ENCODE measurements at places on chromosomes 6 and 20.

DNA sequence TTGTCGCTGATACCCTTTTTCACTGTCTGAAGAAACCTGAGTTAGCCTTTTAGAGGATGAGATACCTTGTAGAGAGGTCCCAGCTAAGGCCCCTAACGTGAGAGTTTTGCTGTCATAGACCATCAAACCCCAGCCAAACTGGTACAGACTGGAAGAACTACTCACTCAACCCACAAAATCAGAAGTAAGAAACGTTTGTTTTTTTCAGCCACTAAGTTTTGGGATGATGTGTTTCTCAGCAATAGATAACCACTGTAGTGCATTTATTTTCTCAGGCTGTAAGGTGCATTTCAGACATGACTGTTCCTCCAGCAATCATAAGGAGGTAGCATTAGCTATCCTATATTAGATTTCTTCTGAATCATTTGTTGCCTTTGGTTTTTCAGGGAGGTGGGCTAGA is 407.3 kb upstream of the FLRT3 start:
- DNase-seq = no peak

- DNase-seq = no peak
Measured at GRCh38 chr6:154937306-154938220, 57.6 kb upstream of the TIAM2 start.

GRCh38 chr6:119020597-119021561 is 57.6 kb downstream of the FAM184A start:
- DNase-seq = no peak

DNA sequence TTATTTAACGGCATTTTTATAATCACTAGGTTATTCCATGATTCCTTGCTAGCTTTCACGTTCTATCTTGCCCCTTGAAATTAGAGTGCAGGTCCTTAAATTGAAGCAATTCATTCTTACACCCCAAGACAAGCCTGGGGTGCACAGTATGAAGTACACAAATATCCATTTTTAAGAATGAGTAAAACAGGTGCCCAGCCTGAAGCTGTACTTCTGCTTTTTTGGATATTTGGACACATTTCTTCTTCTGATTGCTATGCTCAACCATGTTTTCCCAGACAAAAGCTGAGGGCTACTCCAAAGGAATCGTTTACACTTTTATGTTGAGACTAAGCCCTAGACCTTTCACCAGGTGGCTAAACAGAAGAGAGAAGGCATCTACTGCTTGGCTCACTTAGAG is 7.9 kb upstream of the TAGAP start:
- DNase-seq = no peak

DNA sequence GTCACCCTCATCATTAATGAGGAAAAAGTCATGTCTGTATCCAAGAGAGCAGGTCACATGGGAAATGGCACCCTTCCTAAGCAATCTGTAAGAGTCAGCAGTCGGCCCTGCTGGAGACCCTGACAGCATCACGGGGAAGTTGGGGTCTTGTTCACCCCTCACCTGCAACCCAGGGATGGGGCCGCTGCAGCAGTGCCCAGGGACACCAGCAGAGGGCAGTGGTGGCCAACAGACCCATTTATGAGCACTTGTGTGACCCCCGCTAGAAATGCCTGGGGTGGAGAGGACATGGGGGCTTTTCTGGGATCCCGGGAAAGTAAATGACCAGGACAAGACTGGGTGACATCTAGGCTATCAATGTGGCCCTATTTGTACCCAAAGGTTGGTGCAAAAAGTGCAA is 35.9 kb downstream of the ANKRD60 start:
- DNase-seq = no peak

GRCh38 chr6:166465003-166465399 is 82.3 kb upstream of the MPC1 start:
- DNase-seq = no peak

GRCh38 chr20:46798430-46798829 is 89.0 kb downstream of the SLC2A10 start:
- no peak for DNase-seq

- DNase-seq = no peak
Measured at GRCh38 chr20:45909817-45910669, 1.9 kb downstream of the PLTP start.

GRCh38 chr6:104955927-104956730 is 778 bp upstream of the LIN28B start:
- DNase-seq = peak; percentile 25

DNA sequence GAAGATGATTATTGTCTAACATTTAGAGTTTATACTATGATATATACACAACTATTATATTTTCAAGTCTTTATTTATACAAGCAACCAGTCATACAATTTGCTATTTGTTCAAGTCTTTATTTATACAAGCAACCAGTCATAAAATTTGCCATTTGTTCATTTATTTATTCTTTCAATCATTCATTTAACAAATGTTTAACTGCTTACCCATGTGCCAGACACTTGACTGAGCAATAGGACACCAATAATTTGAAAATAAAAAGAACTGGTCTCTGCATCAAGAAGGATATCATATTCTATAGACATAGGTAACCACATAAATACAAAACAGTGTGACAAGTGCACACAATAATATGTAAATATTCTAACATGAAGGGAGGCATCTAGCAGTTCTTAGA is 20.3 kb downstream of the GRIK2 start:
- DNase-seq = no peak

GRCh38 chr6:157172231-157172701 is 151.1 kb downstream of the TMEM242 start:
- no peak for DNase-seq

DNA sequence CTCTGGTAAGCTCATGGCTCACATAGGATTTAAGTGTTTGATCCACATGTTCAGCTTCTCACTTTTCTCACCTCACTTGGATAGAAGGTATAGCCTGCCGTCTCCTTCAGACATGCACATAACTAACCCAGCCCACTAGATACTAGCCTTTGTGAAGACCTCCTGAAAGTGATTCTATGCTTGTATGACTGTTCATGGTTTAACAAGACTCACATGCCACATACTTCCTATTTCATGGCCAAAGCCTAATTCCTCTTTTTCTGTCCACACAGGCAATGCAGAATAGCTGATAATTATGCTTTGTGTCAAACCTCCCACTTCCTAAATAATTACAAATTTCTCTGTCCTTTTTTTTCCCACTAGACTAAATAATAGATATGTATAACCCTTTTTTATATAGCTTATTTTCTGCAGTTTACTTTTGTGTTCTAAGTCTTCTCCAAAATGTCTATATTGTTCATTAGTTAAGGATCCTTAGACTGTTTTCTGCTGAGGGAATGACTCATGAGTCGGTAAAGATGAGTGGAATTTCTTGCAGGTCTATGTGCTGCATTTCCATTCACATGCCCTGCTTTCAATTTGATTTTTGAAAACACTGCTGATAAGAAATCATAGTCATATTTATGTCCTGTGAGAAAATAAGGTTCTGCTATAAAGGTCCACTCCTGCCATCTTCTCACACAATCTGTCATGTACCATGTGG is 43.0 kb downstream of the HDDC2 start:
- no peak for DNase-seq

DNA sequence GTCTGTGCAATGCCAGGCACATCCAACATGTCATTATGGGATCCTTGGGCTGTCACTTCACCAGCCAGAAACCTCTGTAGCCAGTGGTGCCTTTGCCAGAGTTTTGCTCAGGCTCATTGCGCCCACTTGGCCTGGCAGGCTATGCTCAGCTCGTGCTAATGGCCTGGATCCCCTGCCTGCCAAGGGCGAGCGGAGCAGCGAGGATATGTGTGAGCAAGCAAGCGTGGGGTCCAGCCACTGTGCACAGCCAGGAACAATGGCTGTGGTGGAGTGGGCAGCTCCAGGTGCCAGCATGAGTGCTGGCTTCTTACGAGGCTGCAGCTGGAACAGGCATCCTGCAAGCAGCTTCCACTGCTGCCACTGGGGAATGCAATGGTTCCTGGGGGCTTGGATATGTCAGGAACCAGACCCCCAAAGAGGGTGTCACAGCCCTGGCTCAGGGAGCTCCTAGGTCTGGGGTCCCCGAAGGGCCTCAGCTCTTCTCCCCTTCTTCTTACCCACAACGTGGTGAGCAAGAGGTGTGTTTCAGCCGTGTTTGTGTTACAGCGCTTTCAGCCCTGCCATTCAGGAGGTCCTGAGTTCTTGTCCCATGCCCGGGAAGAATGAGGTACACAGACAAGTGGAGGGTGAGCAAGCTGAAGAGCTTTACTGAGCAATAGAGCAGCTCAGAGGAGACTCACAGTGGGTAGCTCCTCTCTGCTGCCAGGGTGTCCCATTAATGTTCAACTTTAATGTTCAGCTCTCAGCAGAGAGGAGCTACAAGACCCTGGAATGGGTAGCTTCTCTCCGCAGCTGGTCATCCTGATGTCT is 22.3 kb upstream of the TOP1 start:
- DNase-seq = no peak

GRCh38 chr6:5636210-5637030 is 370.3 kb downstream of the NRN1 start:
- DNase-seq = no peak

DNA sequence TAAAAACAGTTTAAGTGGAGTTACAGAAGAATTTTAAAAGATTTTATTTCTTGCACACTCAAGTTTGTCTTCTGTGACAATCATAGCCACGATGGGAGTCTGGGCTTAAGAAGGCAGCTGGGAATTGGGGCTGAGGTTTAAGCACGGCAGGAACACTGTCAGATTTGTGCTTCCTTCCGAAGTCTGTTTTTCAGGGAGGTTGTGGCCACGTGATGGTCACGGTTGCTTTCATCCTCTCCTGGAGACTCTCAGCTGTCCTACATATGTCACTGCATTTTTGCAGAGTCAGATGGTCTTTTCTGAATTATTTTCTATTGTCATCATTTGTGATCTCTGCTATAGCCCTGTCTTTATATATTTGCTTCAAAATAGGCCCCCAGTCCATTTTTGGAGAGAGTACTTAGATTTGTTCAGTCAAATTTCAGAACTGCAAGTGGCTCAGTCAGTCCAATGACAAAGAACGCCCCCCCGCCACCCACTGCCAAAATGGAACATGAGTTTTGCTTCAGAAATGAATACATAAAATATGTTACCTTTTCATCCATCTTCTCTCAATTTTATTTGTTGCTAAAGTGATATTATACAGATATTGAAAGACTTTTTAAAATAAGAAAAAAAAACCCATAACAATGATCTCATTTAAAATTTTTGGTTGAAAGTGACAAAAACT is 111.8 kb upstream of the ZFP64 start:
- no peak for DNase-seq

DNA sequence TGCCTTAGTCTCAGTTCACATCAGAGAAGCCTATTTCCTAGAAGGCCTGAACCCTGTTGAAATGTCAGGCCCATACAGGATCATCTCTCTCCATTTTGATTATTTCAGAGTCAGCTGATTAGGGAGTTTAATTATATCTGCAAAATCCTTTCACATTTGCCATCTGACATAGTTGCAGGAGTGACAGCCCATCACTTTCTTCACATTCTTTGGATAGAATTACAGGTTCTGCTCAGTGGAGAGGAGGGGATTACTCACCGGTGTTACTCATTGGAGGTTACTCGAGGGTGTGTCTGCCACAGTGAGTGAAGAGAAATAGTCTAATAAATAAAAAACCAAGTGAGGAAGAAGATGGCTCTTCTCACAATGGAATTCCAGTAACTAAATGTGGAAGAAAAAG is 216.8 kb downstream of the TMEM242 start:
- no peak for DNase-seq

DNA sequence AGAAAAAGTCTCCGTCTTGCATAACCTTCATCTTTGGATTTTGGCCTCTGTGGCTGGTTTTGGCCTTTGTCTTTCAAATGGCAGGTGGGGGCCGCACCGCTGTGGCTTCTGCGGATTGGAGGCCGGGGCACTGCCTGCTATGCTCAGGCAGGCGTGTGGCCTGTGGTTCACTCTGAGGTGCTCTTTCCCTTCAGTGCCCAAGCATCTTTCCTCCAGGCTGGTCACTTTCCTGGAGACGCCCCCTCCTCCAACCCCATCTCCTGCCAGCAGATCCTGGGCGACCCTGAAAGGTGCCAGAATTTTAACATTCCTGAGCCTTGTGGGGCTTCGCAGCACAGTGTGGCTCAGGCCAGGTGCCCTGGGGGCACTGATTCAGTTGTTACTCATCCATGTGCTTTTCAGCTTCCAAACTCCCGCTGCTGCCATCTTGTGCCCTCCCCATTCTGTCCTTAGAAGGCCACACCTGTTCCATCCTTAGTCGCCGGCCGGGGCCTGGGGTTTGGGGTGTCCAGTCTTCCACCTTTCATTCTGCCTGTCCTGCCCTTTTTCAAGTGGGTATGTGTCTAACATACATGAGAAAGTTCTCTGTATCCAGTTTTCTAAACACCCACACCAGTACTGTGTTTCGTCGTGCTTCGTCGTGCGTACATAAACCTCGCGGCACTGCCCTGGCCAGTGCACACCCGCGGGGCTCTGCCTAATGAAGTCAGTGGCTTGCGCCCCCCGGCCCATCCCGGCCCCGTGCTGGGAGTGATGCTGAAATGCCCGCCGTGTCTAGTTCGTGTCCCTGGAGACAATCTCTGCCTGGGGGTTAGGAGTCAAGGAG is 12.1 kb downstream of the SS18L1 start:
- DNase-seq = no peak

DNA sequence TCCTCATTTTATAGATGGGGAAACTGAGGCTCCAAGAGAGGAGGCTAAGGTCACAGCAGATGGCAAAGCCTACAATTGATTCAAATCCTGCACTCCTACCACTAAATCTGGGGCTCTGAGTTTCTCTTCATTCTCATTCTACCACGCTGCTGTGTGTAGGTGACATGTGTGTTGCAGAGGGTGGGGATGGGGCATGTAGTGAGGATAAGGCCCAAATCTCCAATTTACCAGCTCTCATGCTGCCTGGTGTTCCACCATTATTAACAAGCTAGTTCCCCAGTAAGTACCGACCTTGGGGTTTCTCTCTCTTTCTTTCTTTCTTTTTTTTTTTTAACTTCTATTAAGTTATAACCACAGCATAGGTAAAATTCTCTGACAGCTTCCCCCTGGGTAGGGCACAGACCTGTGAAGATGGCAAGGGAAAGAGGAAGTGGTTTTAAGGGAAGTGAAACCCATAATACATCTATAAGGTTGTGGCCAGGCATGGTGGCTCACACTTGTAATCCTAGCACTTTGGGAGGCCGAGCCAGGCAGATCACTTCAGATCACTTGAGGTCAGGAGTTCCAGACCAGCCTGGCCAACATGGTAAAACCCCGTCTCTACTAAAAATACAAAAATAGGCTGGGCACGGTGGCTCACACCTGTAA is 13.0 kb upstream of the MATN4 start:
- no peak for DNase-seq

DNA sequence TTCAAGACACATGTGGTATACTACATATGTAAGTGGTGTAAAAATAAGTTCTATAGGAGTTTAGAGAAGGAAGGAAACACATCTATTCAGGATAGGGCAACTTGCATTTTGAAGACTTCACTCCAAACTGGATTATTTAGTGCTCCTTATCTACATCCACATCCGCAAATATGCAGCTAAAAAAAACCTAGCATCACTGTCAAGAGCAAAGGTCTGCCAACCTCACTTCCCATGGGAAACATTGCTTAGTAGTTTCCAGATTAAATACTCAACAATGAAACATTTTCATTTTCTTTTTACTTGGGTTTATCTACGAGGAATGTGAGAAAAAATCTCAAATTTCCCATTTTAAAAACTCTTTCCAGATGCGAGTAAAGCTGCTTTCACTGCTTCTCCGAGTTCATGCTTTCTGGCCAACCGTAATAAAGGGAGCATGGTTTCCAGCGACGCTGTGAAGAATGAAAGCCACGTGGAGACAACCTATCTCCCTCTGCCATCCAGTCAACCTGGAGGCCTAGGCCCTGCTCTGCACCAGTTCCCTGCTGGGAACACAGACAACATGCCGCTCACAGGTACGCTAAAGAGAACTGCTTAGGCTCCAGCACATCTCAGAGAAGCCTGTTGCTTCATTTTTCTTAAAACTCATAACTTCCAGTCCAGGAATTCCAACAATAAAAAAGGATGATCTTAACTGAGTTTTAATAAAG is 48.2 kb downstream of the RFX6 start:
- no peak for DNase-seq

GRCh38 chr6:126048635-126049034 is 62.3 kb downstream of the TRMT11 start:
- no peak for DNase-seq
